Colonic mucosa (tissue), 4 donors: ENCODE measurements at places on chromosomes 6 and 20.

DNA sequence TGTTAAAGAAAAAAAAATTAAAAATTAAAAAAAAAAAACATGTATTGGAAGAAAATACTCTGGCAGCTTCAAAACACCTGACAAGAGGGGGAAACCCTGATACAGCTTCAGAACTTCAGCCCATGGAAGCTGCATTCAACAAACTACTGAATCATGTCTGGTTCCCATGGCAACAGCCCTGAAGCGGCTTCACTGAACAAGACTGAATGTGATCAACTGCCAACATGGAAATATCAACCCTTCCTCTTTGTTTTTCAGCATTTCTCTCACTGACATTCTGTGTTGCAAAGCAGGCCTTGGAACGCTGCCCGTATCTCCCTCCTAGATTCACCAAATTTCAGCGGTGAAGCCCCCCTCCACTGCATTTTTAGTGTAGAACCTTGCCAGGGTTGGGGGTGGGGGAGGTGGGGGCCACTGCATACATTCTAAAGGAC is 91.3 kb upstream of the SHLD1 start:
- DNase-seq = peak; percentile 40

GRCh38 chr20:10795286-10796026 is 121.7 kb upstream of the JAG1 start:
- DNase-seq = no peak

DNA sequence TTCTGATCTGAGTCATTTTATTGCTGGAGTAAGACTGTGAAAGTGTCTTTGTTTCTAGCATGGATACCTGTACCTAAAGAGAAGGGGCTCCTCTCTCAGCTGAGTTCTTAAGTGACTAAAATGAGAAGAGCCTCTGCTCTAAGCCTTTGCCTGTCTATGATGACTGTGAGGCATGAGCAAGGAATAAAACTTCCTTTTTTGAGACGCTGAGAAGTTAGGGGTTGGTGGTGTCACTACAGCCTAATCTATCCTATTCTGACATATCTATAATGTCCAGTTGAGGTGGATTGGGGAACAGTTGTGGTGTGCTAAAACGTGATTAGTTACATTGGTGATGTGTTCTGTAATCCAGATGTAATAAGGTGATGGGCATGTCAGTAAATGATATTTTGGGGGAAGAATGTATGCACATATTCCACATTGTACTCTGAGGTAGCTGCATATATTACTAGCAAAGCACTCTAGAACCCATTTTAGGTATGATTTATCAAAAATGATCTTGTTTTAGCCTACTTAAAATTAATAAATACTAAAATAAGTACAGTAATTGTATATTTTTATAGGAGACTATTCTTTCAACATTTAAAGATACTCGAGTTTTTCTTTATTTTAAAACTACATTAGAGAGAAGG is 18.1 kb downstream of the ADGRB3 start:
- no peak for DNase-seq

GRCh38 chr6:6886171-6886885 is 221.4 kb upstream of the RREB1 start:
- DNase-seq = no peak

DNA sequence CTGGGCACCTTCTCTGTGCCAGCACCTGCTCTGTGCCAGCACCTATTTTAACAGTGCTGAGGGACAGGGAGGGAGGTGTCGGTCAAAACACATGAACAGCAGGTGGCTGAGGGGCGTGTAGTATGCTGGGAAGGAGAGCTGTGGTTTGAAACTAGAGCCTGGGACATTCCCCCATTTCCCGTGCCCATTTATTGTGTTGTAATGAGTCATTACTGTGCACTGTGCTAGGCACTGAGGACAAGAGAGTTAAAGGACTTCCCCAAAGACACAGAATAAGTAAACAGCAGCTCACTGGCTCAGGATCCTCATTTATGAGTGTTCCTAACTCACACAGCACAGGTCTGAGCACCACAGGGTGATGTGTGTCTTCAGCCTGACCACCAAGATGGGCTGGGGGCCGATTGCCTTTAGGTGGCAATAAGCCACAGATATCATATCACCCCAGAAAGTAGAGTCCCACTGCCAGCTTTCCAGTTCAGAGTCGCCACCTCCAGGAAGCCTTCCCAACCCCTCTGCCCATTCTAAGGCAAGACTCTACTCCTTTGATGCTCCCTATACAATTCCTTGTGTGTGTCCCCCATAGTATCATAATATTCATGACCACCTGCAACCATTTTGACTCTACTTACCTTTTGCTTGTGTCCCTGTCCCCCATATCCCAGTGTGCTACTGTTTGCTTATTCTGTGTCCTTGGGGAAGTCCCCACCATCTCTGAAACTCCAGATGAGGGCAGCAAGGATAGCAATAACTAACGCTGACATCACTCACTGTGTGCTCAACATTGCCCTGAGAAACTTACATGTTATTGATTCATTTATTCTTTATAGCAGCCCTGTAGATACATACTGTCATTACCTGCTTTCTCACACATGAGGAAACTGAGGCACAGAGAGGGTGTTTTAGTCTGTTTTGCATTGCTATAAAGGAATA is 87.3 kb downstream of the TOX2 start:
- peak; percentile 27 for DNase-seq

GRCh38 chr20:45408646-45409213 is 641 bp downstream of the DBNDD2 start:
- peak; percentile 35 for DNase-seq

DNA sequence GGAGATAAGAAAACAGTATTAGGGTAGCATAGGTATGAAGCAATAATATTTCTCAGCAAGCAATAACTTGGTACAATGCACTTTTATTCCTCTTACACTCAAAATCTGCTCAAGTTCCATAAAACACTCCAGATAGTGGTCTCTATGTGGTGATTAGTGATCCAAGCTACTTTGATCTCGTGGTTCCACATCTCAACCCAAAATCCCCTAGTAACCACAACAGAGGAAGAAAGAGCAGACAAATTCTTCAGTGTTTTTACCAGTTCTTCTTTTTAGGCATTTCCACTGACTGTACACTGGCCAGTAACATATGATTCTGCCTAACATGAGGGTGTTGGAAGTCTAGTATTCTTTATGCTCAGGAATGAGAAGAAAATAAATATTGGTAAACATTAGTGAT is 309.0 kb upstream of the PTCHD4 start:
- DNase-seq = no peak

- no peak for DNase-seq
These were observed 125.7 kb downstream of the ANKS1A start for GRCh38 chr6:35014786-35015185.
